ENCODE measurements at places on chromosomes 2 and 18.

GRCh38 chr2:10085668-10086059 is 5.5 kb upstream of the CYS1 start:
- DNase-seq: no peak

GRCh38 chr2:206978746-206979145 is 39.4 kb downstream of the CPO start:
- no peak for DNase-seq

DNA sequence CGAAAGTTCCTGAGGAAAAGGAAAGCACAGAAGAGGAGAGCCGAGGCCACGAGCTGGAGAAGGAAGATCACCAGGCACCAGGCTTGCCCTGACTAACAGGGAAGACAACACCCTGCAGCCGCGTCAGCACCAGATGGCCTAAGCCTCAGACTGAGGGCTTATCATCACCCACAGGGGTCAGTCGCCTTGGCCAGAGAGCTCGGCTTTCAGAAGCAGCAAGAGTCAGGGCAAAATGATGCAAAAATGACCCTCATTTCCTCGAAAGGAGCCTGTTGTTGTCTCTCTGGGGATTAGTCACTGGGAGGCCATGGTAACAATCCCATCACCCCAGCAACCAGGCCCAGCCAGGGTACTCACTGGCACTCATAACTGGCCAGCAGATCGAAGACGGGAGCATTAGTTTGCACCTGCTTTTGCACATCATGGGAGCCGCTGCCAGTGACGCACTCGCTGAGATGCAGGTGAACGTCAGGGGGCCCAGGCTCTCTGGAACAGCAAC is 42.7 kb upstream of the ZFP36L2 start:
- DNase-seq: no peak

GRCh38 chr2:29201979-29202378 is 86.8 kb downstream of the CLIP4 start:
- DNase-seq: no peak

- DNase-seq: peak; percentile 41
Measured at GRCh38 chr2:46062637-46063412, 234.4 kb upstream of the EPAS1 start.

DNA sequence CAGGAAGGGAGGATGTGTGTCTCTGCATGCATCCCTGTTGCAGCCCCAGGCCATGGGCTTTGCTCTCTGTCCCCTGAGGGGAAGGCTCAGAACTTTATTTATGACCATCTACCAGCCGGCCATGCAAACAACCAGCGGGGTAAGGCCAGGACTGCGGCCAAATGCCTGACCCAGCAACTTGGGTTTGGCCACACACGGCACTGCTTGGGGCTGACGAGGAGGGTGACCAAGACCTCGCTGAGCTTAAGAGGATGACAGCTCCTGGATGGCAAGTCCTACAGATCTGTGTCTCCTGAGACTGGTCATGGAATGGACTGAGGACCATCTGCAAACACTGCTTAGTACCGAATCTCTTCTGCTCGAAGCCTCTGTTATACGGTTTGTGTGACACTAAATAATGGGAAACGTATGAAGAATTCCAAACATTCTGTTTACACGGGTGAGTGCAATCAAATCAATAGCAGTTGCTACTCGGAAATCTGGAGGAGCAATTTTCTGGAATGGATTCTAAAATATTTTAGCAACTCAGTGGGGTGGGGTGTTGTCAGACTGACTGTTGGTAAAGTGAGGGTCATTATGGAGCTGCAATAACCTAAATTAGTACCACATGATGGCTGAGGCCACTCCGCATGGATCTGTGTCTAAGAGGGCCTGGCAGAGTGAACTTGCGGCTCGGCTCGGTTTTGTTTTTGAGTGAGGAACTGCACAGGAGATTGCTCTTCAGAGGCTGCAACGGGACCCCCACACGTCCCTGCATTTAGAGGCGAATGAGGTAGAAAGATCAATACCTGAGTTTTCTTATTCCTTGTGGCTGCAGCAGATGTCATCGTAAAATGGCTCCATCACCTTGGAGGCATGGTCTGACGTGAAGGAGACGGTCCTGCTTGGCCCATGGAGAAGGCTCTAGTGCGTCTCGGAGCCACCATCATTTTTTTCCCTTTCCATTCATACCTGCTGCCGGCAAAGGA is 26.6 kb downstream of the TMEM18 start:
- DNase-seq: no peak

GRCh38 chr2:175595139-175595538 is 406.9 kb downstream of the LNPK start:
- no peak for DNase-seq

GRCh38 chr2:175282300-175282699 is 100.8 kb upstream of the ATP5MC3 start:
- no peak for DNase-seq

- no peak for DNase-seq
Measured at GRCh38 chr2:170922634-170923494, 6.2 kb upstream of the GORASP2 start.

DNA sequence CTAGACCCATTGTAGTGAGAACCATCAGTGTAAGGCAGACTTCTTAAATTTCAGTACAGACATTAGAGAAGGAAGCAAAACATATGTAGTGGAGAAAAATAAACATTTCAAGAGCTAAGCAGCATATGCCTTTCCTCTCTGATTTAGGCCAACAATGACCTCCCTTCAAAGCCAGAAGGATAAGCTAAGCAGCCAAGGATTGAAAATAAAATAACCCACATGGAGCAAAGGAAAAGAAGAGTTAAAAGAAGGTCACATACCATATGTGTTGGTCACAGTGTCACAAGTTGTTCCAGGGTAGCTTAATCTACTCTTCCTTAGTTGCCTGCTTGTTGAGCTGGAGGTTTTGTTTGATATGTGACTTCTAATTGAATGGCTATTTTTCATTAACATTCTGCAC is 15.6 kb upstream of the LAMA1 start:
- no peak for DNase-seq

GRCh38 chr2:147482111-147482895 is 362.5 kb upstream of the ACVR2A start:
- no peak for DNase-seq

GRCh38 chr2:124542932-124543640 is 518.0 kb downstream of the CNTNAP5 start:
- no peak for DNase-seq

DNA sequence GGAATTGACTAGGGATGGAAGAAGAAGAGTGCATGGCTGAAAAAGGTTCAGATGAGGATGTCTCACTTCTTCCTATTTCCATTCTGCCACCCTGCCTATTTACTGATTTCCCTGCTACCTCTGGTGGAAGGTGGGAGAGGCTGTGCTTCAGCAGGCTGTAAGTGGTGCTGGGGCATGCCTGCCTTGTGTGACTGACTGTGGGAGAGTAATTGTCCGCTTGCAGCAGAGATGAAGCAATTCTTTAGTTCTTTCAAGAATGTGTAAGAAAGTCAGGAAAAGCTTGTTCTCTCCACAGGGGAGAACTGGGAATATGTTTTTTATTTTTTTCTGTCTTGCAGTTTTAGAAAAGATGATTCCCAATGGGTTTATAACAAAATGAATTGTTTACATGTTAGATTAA is 72.5 kb upstream of the NYAP2 start:
- no peak for DNase-seq

DNA sequence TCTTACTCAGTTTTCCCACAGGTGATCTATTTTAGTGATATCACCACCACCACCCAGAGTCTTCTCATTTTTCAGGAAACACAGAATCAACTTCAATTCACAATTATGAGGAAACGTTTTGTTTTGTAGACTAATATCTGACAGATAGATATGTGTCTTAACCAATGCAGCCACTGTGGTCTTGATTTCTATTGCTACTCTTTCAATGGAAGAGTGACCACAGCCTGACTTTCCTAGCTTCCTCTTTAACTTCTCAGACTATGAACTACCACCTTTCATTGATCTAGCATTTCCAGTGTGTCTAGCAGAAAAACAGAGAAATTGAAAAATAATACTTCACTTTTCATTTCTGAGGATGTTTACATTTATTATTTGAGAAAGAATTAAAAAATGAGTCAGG is 20.5 kb downstream of the ADAM17 start:
- no peak for DNase-seq

- no peak for DNase-seq
Measured at GRCh38 chr2:84646514-84646913, 130.2 kb downstream of the DNAH6 start.

- DNase-seq: no peak
Measured at GRCh38 chr2:124884315-124884714, 859.2 kb downstream of the CNTNAP5 start.

DNA sequence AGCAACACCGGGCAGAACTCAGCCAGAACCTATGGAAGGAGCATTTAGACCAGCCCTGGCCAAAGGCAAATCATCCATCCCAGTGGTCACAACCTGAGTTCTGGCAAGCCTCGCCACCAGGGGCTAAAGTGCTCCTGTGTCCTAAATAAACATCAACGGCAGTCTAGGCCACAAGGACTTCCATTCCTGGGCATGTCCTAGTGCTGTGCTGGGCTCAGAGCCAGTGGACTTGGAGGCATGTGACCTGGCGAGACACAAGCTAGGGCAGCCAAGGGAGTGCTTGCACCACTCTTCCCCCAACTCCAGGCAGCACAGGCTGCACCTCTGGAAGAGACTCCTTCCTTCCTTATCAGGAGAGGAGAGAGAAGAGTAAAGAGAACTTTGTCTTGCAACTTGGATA is 69.0 kb downstream of the ST6GAL2 start:
- DNase-seq: no peak

GRCh38 chr2:171158036-171158789 is 2.5 kb downstream of the TLK1 start:
- no peak for DNase-seq

GRCh38 chr2:64742678-64743077 is 89.0 kb upstream of the SERTAD2 start:
- DNase-seq: no peak

- no peak for DNase-seq
Measured at GRCh38 chr2:233225230-233226068, 26.0 kb upstream of the ATG16L1 start.

- DNase-seq: no peak
Measured at GRCh38 chr2:236172255-236173035, 4.3 kb upstream of the GBX2 start.

DNA sequence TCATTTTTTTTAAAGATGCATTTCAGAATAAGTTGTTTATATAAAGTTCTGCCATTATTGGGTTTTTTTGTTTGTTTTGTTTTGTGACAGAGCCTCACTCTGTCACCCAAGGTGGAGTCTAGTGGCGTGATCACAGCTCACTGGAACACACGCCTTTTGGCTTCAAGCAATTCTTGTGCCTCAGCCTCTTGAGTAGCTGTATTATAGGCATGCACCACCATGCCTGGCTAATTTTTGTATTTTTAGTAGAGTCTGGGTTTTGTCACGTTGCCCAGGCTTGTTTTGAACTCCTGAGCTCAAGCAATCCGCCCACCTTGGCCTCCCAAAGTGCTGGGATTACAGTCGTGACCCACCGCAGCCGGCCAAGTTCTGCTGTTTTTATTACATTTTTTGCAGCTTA is 72.3 kb downstream of the R3HDM1 start:
- no peak for DNase-seq

GRCh38 chr2:214328941-214329340 is 81.9 kb upstream of the VWC2L start:
- no peak for DNase-seq

DNA sequence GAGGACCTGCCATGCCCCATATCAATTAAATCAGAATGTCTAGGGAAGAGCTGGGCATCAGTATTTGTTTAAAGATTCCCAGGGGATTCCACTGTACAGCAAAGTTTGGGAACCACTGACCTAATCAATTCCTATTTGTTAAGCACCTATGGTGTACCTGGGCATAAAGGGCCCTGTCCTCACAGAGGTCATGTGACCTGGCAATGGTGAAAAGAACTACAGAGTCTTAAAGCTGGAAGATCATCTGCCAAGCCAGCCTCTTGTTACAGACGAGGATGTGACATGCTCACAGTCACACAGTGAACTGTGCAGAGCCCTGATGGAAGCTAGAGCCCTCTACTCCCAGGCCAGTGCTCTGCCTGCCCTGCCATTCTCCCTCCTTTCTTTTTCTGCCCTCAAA is 23.3 kb downstream of the SLC14A2 start:
- no peak for DNase-seq

DNA sequence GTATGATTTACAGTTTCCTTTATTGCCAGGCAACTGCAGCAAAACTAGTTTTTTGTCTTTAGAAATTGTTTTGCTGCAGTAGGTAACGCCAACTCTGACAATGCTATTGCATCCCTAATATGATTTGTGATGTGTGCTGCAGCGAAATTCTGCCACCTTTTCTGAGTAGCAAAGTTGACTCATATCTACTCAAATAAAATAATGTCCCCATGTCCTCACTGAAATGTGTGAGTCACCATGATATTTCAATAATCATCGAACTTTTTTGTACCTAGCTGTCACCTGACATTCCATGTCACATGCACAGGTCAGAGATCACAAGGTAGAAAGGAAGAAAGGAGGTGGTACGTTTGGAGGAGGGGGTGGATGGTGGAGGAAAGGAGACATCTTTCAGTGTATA is 205.0 kb downstream of the RAD51AP2 start:
- no peak for DNase-seq

DNA sequence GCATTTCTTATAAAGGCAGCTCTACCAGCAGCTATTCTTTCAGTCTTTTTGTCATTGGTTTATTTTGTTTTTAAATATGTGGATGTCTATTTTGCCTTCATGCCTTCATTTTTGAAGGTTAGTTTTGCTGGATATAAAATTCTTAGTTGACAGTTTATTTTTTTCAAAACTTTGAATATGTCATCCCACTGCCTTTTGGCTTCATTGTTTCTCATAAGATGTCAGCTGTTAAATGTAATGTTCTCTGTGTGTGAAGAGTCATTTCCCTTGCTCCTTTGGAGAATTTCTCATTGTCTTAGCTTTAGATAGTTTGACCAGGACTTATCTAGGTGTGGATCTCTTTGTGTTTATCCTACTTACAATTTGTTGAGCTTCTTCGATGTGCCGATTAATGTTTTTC is 213.5 kb downstream of the KIAA1328 start:
- DNase-seq: no peak

GRCh38 chr2:47818777-47819176 is 35.8 kb downstream of the MSH6 start:
- no peak for DNase-seq

- DNase-seq: no peak
Measured at GRCh38 chr2:190344276-190344827, 963 bp downstream of the INPP1 start.

- DNase-seq: no peak
Measured at GRCh38 chr2:205216580-205216979, 465.7 kb upstream of the NRP2 start.

- no peak for DNase-seq
Measured at GRCh38 chr2:12192762-12193161, 446.3 kb downstream of the LPIN1 start.

DNA sequence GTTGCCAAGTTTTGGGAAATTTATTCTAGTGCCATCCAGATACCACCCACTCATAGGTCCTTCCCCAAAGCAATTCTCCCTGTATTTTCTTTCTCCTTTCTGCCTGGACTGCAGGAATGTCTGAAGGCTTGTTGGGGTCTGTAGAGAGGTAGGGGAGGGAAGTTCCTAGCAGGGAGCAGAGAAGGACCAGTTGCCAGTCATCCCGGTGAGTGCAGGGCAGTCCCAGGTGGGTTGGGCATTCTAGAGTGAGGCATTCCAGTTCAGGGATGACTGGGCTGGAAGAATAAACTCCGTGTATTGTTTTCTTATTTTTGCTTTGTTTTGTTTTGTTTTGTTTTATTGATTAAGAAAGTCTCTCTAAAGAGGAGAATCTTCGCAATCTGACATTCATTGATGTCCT is 58.1 kb downstream of the SPATS2L start:
- DNase-seq: no peak

GRCh38 chr2:218081063-218081462 is 12.0 kb downstream of the RUFY4 start:
- DNase-seq: no peak

All from effector CD8-positive, alpha-beta T cell (primary cell).